Thyroid gland (tissue), 4 donors: ENCODE measurements at places on chromosomes 16 and 17. TPM values are rescaled to one million over a fixed set of nuclear protein-coding genes. Genes with fewer than 3 reads are reported as not detected.

Gene C1QBP
- total RNA-seq = 111 TPM

GRCh38 chr17:67506966-67507365 is 129.9 kb downstream of the PITPNC1 start:
- no peaks in the 10 kb centered on the region for H3K27me3 ChIP-seq
- DNase-seq = no peak
- H3K36me3 ChIP-seq = no peaks in the 10 kb centered on the region
- H3K4me3 ChIP-seq = no peak overlapping the region
- H3K27ac ChIP-seq = no peak overlapping the region
- H3K4me1 ChIP-seq = peaks cover 8% of the 10 kb centered on the region

DNA sequence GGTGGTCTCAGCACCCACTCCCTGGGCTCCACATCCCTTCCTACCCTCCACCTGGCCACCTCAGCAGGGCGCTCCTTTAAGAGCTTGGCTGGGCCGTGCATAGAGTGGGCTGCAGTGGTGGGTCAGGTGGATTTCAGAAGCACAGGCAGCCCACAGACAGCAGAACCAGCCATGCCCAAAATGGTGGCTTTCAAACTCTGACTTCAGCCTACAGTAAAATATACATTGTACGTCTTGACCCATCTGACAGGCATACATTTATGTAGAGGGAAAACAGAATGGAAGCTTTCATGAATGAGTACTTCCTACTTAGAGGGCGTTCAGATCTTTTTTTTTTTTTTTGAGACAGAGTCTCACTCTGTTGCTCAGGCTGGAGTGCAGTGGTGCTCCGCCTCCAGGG is 26.0 kb upstream of the LASP1NB start:
- no peaks in the 10 kb centered on the region for H3K27me3 ChIP-seq
- no peak overlapping the region for H3K4me3 ChIP-seq
- H3K4me1 ChIP-seq = peaks cover 68% of the 10 kb centered on the region
- no peaks in the 10 kb centered on the region for H3K36me3 ChIP-seq
- H3K27ac ChIP-seq = no peak overlapping the region

Gene APOH
- total RNA-seq = not detected
